ENCODE measurements at places on chromosomes 5 and 9.

DNA sequence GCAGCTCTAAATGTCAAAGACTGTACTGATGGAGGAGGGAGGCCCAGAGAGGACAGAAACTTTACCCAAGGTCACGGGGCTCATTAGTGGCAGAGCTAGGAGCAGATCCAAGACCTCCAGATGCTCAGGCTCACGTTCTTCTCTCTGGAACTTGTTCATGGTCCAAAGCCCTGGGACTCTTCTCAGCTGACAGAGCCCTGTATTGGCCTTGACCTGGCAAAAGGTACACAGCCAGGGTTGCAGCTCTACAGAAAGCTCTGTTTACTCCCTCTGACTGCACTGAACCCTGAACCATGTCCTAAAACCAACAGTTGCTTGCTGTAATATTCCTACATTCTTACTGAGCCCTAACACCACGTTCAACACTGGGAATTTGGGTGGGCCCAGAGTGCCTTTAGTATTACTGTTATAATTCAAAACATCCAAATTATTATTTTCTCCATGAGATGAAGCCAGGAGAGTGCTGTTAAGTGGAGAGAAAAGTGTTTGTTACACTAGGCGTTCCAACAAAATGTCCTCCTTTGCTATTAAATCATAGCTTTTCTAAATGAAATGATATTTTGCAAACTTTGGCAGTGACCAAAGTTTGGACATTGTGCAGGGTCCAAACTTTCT is 602.4 kb upstream of the CLINT1 start:
- peak; percentile 37 for DNase-seq

GRCh38 chr9:22119522-22120158 is 110.5 kb upstream of the CDKN2B start:
- no peak for DNase-seq

DNA sequence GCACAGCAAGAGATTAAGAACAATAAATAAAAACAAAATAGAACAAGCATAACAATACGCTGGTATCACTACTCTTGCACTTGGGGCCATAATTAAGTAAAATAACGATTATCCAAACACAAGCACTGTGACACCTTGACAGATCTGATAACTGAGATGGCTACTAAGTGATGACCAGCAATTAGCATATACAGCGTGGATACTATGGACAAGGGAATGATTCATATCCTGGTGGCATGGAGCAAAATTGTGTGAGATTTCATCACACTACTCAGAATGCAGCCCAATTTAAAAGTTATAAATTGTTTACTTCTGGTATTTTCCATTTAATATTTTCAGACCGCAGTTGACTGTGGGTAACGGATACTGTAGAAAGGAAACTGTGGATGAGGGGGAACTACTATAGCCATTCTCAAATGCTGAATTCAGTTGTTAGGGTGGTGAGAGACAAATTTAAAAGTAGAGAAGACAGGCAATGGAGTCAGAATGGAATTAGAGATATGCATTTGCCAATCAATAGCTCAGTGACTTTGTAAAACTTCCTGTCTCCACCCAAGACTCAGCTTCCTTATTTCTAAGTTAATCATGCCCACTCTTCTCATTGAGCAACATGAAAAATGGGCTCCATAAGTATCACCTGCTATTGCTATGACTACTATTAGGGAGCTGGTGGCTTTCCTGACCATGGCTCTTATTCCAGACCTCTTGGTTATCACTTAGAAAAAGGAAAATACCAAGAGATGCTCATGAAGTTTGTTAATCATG is 300.8 kb downstream of the TRIM32 start:
- no peak for DNase-seq

DNA sequence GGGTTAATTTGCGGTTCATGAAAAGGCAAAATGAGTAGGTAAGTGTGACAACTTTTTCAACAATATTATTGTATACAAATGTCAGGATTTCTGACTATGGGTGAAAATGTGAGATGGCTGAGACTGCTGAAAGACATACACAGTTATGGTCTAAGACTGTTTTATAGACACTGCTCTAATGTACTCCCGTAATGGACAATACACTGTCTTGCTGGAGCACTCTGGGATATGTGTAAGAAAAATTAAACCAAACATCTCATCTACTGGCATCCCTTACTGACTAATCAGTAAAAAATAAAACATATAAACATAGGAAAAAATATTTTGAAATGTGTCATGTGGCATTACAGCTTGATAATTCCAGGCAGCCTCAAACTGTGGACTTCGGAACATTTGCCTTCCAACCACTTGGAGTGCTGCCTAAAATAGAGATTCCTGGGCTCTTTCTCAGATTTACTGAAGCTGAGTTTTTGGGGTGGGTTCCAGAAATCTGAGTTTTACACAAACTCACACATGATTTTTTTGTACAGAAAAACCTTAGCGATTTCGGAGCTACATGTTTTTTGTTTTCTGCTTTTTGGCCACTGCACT is 233.9 kb upstream of the TBCA start:
- peak; percentile 85 for DNase-seq

GRCh38 chr5:93571114-93571949 is 9.7 kb downstream of the NR2F1-AS1 start:
- DNase-seq: no peak

DNA sequence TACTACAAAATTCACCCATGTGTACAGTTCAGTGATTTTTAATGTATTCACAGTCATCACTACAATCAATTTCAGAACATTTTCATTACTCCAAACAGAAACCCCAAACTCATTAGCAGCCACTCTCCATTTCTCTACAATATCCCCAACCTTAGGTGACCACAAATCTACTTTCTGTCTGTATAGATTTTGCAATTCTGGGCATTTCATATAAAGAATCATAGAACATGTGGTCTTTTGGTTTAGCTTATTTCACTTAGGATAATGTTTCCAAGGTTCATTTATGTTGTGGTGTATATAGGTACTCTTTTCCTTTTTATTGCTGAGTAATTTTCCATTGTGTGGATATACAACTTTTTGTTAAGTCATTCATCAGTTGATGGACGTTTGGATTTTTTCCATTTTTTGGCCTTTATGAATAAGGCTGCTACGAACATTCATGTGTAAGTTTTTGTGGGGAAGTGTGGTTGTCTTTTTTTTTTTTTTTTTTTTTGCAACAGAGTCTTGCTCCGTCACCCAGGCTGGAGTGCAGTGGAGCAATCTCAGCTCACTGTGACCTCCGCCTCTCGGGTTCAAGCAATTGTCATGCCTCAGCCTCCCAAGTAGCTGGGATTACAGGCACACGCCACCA is 54.5 kb downstream of the DOCK8 start:
- no peak for DNase-seq

DNA sequence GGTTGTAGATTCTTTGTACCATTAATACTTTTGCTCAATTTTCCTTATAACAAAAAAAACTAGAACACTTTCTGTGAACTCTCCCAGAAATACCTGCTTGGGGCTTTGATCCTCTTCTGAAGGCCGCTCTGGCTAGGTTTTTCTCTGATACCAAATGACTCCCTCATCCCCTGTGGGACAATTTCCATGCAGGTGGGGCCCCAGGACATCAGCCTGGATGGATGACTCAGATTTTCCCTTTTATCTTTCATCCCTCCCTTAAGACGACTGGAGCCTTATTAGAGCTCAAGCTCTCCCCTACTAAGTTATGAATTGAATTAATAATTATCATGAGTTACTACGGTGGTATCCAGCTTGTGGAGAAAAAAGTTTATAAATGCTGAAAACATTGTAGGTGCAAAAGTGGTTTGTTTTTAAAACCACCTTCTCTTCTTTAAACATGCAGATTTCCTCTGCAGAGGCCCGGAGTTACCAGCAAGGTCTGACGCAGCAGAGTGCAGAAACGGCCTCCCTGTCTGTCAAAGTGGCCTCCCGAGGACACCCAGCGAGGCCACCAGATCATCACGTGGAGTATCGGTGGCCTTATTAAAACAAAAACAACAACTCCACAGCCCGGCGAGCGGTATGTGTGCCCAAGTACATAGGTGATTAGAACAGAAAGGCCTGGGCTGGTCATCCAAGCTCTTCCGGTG is 50.8 kb upstream of the IRX4 start:
- DNase-seq: no peak

- DNase-seq: no peak
Measured at GRCh38 chr9:126564128-126564527, 49.6 kb upstream of the LMX1B start.

DNA sequence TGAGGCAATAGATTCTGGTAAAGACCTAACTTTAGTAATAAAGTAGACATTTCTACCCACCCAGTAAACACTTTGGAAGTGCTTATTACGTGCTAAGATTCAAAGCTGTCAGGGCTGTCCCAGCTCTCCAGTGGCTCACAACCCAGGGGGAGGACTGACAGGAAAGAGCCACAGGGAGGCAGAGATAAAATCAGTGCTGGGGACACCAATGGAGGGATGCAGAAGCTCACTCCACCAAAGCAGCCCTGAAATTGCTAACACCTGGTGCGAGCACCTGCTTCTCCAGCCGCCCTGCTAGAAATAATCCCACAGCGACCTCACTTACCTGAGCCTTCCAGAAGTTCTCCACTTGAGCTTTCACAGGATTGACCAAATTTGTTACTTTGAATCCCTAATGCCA is 501.0 kb downstream of the BNC2 start:
- DNase-seq: no peak

GRCh38 chr9:88706193-88707113 is 171.5 kb downstream of the NXNL2 start:
- DNase-seq: peak; percentile 30

- no peak for DNase-seq
Measured at GRCh38 chr9:34610434-34611206, 1.3 kb downstream of the RPP25L start.

- DNase-seq: no peak
Measured at GRCh38 chr5:145585-146323, 45.5 kb upstream of the LRRC14B start.

DNA sequence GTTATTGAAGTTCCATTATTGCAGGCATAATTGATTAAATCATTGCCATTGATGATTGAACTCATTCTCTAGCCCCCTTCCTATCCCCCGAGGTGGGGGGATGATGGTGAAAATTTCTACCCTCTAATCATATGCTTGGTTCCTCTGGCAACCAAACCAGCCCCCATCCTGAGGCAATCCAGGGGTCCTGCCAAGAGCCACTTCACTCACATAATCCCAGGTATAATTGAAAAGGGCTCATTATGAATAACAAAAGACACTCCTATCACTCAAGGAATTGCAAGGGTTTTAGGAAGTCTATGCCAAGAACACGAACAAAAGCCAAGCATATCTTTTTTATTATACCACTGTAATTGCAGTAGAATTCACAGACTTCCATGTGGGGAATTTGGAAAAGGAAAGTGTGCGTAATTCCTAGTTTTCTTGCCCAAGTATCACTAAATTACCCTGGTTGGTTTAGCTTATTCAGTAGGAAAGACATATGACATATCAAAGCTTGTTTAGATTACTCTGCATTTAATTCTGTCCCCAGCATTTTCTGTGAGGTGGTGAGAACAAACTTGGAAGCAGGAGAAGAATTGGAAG is 130.7 kb upstream of the TAF11L2 start:
- no peak for DNase-seq

DNA sequence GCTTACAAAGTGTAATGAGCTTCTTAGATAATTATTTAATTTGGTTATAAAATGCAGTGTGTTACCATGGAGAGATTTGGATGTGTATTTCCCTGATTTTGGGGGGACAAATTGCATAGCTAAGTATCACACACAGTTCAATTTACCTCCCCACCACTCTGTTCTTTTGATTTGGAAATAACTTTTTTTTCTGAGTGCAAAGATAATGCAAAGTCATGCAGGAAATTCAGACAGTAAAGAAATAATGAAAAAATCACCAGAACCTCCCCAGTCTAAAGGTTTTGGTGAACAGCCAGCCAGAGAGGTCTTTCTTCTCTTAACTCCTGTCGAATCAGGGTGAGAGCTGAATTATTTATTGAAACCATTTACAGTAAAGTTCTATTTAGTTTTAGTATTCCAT is 3.2 kb downstream of the ADGRV1 start:
- no peak for DNase-seq

DNA sequence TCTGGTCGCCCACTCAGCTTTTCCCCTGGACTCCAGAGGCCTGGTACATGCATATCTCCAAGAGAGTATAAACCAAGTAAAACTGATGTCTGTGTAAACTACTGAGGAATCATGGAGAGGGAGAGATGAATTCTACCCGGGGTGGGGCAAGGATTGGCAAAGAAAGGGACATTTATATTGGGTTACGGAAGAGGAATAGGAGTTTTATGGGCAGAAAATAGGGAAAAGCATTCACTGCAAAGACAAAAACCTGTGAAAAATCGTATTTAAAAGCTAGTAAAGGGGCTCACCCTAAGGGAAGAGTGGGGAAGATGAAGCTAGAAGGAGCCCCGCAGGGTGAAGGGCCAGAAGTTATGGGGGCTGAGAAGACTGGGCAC is 248.0 kb upstream of the KLF4 start:
- DNase-seq: no peak

DNA sequence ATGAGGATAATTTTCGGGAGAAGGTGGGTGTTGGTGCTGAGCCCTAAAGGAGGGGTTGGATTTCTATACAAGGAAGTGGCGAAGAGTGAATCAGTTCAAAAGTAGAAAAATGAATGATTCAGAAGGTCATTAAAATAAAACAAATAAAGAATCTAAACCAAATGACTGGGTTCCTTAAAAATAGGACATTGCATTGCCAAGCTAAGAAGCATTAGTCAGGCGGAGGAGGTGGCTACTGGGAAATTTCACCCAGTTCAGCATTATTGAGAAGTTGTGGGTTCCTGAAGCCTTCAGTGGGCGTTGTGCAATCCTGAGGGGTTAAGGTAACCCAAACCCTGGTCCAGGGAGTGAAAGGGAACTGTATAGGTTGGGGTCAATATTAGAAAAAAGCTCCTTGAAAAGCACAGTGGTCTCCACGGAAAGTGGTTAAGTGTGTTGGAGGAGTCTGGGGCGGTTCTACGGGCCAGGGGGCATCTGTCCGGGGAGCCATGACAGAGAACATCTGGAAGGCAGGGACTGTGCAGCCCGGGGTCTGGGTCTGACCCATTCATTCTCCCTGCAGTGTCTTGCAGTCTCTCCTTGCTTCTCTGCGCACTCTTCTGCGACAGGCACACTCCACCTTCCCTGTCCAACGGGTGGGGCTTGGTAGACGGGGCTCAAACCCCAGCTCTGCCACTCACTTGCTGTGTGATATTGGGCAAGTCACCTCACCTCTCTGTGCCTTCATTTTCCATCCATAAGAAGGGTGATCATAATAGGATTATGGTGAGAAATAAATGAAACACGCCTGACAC is 27.6 kb upstream of the DUSP1 start:
- DNase-seq: peak; percentile 96

DNA sequence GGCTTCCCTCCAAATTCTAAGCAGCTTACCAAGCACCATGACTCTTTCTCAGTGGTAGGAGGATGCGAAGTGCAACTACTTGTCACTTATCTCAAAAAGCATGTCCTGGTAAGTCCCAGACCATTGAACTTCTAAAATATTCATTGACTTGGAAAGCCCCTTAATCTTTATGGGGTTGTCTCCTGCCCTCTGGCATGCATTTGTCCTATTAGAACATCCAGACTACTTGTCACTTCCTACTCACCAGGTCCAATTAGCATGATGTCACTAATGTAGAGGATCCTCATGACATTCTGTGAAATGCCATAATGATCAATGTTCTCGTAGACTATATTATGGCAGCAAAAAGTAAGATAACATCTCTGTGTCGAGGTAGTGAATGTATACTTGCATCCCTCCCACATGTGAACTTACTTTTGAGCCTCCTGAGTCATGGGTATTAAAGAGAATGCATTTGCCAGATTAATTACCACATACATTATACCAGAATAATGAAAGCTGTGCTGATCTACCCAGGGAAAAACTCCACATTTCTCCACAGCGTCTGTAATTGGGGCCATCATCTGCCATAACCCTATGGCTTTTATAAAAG is 63.5 kb upstream of the RAD23B start:
- no peak for DNase-seq

Measured in fibroblast of lung (primary cell).